ENCODE measurements at places on chromosomes 6 and 20. TPM values are rescaled to one million over a fixed set of nuclear protein-coding genes. Genes with fewer than 3 reads are reported as not detected.

- no peak overlapping the region for H3K4me3 ChIP-seq
- DNase-seq, result no peak
- peaks cover 35% of the 10 kb centered on the region for H3K4me1 ChIP-seq
- H3K27ac ChIP-seq, result peak overlapping the region; percentile 37
Observed at GRCh38 chr6:11971154-11971553, 41.0 kb upstream of the HIVEP1 start.

DNA sequence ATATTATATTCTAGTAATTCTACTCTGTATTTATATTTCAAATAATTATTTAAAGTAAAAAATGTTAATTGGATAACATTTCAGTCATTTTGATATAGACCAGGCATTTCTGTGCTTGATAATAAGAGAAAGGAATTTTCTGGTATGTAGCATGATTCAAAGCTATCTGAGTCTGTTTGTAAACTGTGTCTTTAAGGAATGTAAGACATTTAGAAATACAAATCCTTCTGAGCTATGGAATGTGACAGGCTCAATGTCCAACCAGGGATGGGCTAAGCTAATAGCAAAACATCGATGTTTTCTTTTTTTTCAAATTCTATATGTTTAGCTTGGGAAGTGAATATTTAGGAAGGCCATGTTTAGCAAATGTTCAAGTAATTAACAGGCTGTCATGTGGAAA is 41.5 kb upstream of the FAM83B start:
- peaks cover 35% of the 10 kb centered on the region for H3K4me1 ChIP-seq
- no peaks in the 10 kb centered on the region for H3K27me3 ChIP-seq
- H3K27ac ChIP-seq, result peak overlapping the region; percentile 23
- H3K36me3 ChIP-seq, result no peaks in the 10 kb centered on the region

- no peak for DNase-seq
- no peaks in the 10 kb centered on the region for H3K27me3 ChIP-seq
- peaks cover 19% of the 10 kb centered on the region for H3K4me1 ChIP-seq
- no peak overlapping the region for H3K27ac ChIP-seq
Observed at GRCh38 chr6:44627091-44627882, 239.8 kb downstream of the CDC5L start.

- no peak for DNase-seq
- H3K27ac ChIP-seq, result peak overlapping the region; percentile 10
- no peaks in the 10 kb centered on the region for H3K36me3 ChIP-seq
- H3K27me3 ChIP-seq, result no peaks in the 10 kb centered on the region
- peaks cover 27% of the 10 kb centered on the region for H3K4me1 ChIP-seq
- peak overlapping the region; percentile 98 for H3K4me3 ChIP-seq
Observed at GRCh38 chr6:104860221-104860620, 502 bp upstream of the HACE1 start.

DNA sequence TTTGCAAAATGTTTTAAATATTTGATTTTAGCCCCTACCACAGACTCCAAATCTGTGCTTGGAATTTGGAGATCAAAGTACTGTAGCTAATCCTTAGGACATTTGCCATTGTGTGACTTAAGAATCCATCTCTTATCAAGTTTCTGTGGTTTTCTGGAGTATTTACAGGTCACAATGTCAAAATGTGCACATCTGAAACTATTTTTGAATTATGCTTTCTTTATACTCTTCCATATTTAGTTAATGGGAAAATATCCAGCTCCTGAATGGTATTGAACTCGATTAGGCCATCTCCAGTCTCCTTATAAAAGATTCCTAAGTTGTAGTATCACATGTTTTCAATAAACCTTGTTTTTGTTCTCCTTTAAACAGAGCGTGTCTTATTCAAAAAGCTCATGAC is 162.5 kb downstream of the KHDC1L start:
- no peak for DNase-seq
- H3K27ac ChIP-seq, result no peak overlapping the region
- H3K27me3 ChIP-seq, result no peaks in the 10 kb centered on the region
- peaks cover 9% of the 10 kb centered on the region for H3K4me1 ChIP-seq

- no peak overlapping the region for H3K4me3 ChIP-seq
- H3K27ac ChIP-seq, result no peak overlapping the region
- H3K36me3 ChIP-seq, result no peaks in the 10 kb centered on the region
- peaks cover 11% of the 10 kb centered on the region for H3K27me3 ChIP-seq
- no peak for DNase-seq
Observed at GRCh38 chr6:139008117-139008516, 20.1 kb upstream of the REPS1 start.

- no peak overlapping the region for H3K4me3 ChIP-seq
- H3K36me3 ChIP-seq, result peaks cover 1% of the 10 kb centered on the region
- peaks cover 21% of the 10 kb centered on the region for H3K27me3 ChIP-seq
Observed at GRCh38 chr6:73942592-73943186, 246.7 kb downstream of the CD109 start.

- no peak overlapping the region for H3K4me3 ChIP-seq
- no peaks in the 10 kb centered on the region for H3K27me3 ChIP-seq
- no peak overlapping the region for H3K27ac ChIP-seq
- no peak for DNase-seq
Observed at GRCh38 chr6:1538810-1539478, 70.8 kb upstream of the FOXC1 start.

DNA sequence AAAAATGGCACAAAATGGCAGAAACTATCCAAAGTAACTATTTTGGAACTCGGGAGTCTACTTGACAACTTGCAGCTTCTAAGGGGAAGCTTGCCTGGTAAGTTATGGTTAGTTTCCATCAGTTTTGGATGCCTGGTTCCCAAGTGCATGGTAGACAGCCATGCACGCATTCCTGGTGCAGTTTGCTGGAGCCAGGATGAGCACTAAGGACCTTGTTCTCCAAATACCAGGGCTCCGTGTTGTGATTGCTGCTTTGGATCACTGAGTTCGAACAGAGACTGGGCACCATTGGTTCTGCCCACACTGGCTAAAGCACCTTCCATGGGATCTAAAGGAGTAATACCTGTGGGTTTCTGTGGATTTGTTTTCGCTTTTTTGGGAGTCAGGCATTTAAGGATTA is 103.7 kb downstream of the FAM120B start:
- H3K27ac ChIP-seq, result no peak overlapping the region
- no peaks in the 10 kb centered on the region for H3K27me3 ChIP-seq
- peaks cover 12% of the 10 kb centered on the region for H3K4me1 ChIP-seq
- no peak for DNase-seq
- peaks cover 32% of the 10 kb centered on the region for H3K36me3 ChIP-seq
- no peak overlapping the region for H3K4me3 ChIP-seq

GRCh38 chr6:100103931-100104330 is 109.9 kb upstream of the MCHR2 start:
- peaks cover 8% of the 10 kb centered on the region for H3K4me1 ChIP-seq
- DNase-seq, result no peak
- H3K4me3 ChIP-seq, result no peak overlapping the region
- no peak overlapping the region for H3K27ac ChIP-seq
- H3K36me3 ChIP-seq, result no peaks in the 10 kb centered on the region
- peaks cover 27% of the 10 kb centered on the region for H3K27me3 ChIP-seq

DNA sequence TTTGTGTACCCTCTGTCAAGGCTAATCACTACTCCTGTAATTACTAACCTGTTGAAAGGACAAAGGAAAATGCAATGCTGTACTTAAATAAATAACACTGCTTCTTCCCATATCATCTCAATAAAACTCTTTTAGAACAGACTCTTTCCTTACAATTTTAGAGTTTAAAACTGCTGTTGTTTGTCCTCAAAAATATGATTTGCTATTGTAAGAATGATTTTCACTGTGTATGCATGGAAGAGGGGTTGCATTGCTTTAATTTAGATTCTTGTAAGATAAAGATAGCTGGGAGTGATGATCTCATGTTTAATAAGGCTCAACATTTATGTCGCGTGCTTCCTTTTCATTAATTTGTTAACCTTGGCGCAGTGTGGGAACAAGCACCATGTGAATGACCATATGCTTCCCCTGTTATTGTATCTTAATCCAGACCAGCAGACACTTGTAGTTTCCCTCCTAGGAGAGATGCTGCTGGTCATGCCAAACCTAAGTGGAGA is 89.8 kb upstream of the ATXN1 start:
- no peaks in the 10 kb centered on the region for H3K27me3 ChIP-seq
- no peaks in the 10 kb centered on the region for H3K36me3 ChIP-seq
- peaks cover 39% of the 10 kb centered on the region for H3K4me1 ChIP-seq

- peaks cover 7% of the 10 kb centered on the region for H3K4me1 ChIP-seq
- H3K4me3 ChIP-seq, result peak overlapping the region; percentile 80
- H3K27ac ChIP-seq, result peak overlapping the region; percentile 54
- peaks cover 18% of the 10 kb centered on the region for H3K27me3 ChIP-seq
- DNase-seq, result peak; percentile 94
Observed at GRCh38 chr6:166097914-166098522, 69.6 kb downstream of the TBXT start.

- no peak overlapping the region for H3K4me3 ChIP-seq
- H3K27me3 ChIP-seq, result peaks cover 12% of the 10 kb centered on the region
- H3K4me1 ChIP-seq, result no peaks in the 10 kb centered on the region
- DNase-seq, result no peak
- H3K27ac ChIP-seq, result no peak overlapping the region
- no peaks in the 10 kb centered on the region for H3K36me3 ChIP-seq
Observed at GRCh38 chr20:63357921-63358905, 2.9 kb downstream of the CHRNA4 start.

The EYA2 gene
- not detected for total RNA-seq

The NOX3 gene
- total RNA-seq, result not detected

The IDH3B gene
- 86.6 TPM for total RNA-seq

The PCMTD2 gene
- total RNA-seq, result 96.7 TPM

The SIRPG gene
- not detected for total RNA-seq

The MAN1A1 gene
- total RNA-seq, result 7.0 TPM

The SLC32A1 gene
- not detected for total RNA-seq

The DNAH8 gene
- 0.21 TPM for total RNA-seq

The SOX4 gene
- total RNA-seq, result 118 TPM

The TRIM38 gene
- 8.0 TPM for total RNA-seq

The KCNK16 gene
- not detected for total RNA-seq
